Natural killer cell (primary cell): ENCODE measurements at places on chromosomes 13 and 19.

DNA sequence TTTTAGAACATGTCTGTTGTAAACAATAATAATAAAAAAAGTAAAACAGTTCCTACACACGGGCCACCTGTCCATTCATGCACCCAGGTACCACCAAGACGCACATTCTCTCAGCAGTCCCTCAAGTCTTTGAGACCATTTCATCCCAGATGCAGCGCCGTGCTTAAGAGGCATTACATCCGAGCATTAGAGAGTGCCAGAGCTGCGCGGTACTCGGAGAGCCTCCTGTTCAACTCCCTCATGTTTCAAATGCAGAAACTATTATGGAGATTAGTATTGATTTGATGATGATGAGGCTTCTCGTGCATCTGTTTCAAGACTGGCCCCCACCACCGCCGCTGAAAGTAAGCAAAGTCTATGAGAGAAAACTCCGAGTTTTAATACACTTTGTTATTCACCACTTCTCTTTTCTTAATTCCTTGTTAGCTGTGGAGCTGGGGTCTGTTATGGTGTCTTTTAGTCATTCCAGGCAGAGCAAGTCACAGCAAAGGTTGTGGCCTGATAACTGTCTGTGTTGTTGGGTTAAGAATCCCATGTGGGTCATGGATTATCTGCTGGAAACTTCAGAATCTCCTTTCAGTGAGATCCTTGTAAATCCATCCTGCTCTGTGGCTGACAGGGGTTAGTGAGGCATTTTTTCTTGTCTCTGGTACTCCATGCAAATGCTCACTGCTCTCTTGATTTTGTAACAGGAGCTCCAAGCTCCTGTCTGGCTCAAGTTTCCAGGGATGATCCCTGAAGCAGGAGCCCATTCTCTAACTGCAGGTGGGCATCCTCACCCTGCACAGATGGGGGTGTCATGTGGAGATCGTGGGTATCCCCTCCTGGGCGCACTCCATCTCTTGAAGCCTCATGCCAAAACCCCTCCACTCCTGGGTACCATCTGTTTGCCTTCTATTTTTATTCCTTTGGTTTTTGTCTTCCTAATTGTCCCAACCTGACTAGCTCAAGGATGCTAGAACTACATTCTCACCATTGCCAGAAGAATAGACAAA is 74.9 kb upstream of the MTIF3 start:
- no peaks in the 10 kb centered on the region for H3K36me3 ChIP-seq
- no peaks in the 10 kb centered on the region for H3K27me3 ChIP-seq
- H3K4me1 ChIP-seq = peaks cover 6% of the 10 kb centered on the region
- no peak for DNase-seq
- no peak overlapping the region for H3K4me3 ChIP-seq

DNA sequence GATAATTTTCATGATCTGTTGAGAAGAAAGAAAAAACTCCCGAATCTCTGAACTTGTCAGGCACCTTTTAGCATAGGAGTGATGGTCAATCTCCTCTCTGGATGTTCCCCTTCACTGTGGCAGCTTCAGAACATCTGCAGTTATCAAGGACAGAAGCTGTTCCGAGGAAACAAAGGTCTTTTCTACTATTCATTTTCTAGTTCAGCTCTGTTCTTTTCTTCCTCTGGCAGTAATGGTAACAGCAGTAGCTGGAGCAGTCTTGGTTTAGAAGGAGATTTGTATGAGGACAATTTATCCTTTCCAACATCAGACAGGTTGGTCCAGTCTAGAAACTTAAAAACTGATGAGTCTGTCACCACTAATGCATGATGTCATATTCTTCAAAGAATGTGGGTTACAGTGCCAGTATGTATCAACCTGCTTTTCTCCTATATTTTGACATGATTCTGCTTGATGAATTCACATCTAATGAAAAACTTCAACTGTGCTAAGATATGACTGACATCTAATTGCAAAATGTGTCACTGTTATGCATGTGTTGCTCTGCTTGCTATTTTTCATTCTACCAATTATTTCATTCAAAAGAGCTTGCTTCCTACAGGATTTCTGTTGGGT is 41.0 kb downstream of the AKAP11 start:
- H3K27ac ChIP-seq = no peak overlapping the region
- no peak for DNase-seq
- no peaks in the 10 kb centered on the region for H3K27me3 ChIP-seq
- no peaks in the 10 kb centered on the region for H3K4me1 ChIP-seq
- peaks cover 47% of the 10 kb centered on the region for H3K36me3 ChIP-seq
- no peak overlapping the region for H3K4me3 ChIP-seq

GRCh38 chr13:32453981-32454380 is 26.1 kb upstream of the N4BP2L1 start:
- H3K27me3 ChIP-seq = no peaks in the 10 kb centered on the region
- H3K27ac ChIP-seq = no peak overlapping the region
- H3K36me3 ChIP-seq = no peaks in the 10 kb centered on the region
- no peaks in the 10 kb centered on the region for H3K4me1 ChIP-seq

DNA sequence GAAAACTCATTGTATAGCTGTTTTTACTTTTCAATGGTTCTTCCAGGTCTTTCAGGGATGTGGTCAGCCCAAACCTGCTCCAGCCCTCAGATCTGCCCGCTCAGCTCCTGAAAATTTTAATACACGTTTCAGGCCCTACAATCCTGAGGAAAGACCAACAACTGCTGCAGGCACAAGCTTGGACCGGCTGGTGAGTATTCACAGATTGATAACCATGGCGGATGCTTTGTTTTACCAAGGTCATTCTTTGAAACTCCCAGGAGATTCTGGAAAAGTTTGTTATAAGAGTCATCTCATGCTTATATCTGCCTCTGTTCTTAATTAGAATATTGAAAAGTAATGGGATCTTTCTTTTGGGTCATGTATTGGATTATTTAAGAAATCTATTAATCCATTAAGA is 173.5 kb downstream of the DCT start:
- H3K27ac ChIP-seq = no peak overlapping the region
- H3K36me3 ChIP-seq = no peaks in the 10 kb centered on the region
- no peak overlapping the region for H3K4me3 ChIP-seq
- no peaks in the 10 kb centered on the region for H3K4me1 ChIP-seq

- H3K27ac ChIP-seq = no peak overlapping the region
- H3K4me3 ChIP-seq = no peak overlapping the region
- no peaks in the 10 kb centered on the region for H3K27me3 ChIP-seq
- H3K4me1 ChIP-seq = no peaks in the 10 kb centered on the region
- DNase-seq = no peak
These were observed 20.9 kb downstream of the CARM1 start for GRCh38 chr19:10892256-10892655.

GRCh38 chr13:33057019-33057780 is 41.0 kb downstream of the KL start:
- DNase-seq = peak; percentile 9
- H3K4me3 ChIP-seq = no peak overlapping the region
- H3K4me1 ChIP-seq = no peaks in the 10 kb centered on the region
- H3K36me3 ChIP-seq = no peaks in the 10 kb centered on the region

DNA sequence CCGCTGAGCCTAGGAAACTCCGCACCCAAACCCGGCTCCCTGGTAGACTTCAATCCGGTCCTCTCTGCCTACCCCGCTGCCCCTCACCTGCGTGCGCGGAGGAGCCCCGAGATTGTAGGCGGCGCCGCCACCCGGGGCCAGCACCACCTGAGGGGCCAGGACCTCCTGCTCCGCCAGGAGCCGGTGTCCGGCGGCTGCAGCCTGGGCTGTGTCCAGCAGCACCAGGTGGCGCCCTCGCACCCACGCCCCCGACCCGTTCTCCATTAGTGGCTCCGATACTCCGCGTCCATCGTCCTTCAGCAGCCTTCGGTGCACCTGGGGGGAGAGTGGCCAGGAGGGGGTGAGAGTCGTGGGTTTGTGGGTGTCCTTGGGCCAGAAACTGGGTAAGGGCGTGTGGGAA is 18.5 kb downstream of the MAN2B1 start:
- no peak overlapping the region for H3K4me3 ChIP-seq
- H3K36me3 ChIP-seq = peaks cover 6% of the 10 kb centered on the region
- no peak for DNase-seq
- H3K27ac ChIP-seq = no peak overlapping the region
- H3K4me1 ChIP-seq = peaks cover 11% of the 10 kb centered on the region

- no peaks in the 10 kb centered on the region for H3K27me3 ChIP-seq
- H3K27ac ChIP-seq = no peak overlapping the region
- H3K4me1 ChIP-seq = no peaks in the 10 kb centered on the region
- DNase-seq = peak; percentile 4
These were observed 184.9 kb downstream of the PTPRS start for GRCh38 chr19:5155586-5156210.

DNA sequence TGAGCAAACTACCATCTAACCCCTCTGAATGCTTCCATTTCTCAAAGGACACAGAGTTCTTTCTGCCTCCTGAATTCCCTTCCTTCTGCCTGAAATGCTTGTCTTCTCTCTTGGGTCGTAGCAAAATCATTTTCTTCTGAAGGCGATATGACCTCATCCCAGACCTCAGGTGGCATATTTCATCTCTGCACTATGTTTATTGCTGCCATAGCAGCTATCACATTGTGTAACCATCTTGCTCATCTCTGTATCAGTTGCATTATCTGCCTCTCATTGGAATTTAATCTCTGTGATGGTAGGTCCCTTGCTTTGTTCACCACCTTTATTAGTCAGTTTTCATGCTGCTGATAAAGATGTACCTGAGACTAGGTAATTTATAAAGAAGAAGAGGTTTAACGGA is 32.5 kb upstream of the RAP2A start:
- no peak overlapping the region for H3K27ac ChIP-seq
- no peak for DNase-seq
- H3K27me3 ChIP-seq = peaks cover 4% of the 10 kb centered on the region
- H3K4me1 ChIP-seq = no peaks in the 10 kb centered on the region

- H3K4me1 ChIP-seq = peaks cover 14% of the 10 kb centered on the region
- DNase-seq = no peak
- H3K27me3 ChIP-seq = no peaks in the 10 kb centered on the region
- H3K36me3 ChIP-seq = peaks cover 9% of the 10 kb centered on the region
- no peak overlapping the region for H3K27ac ChIP-seq
These were observed 33.1 kb downstream of the BICRA start for GRCh38 chr19:47641891-47642485.

GRCh38 chr19:49876422-49877019 is 634 bp downstream of the AKT1S1 start:
- peak; percentile 99 for DNase-seq
- H3K4me1 ChIP-seq = peaks cover 22% of the 10 kb centered on the region
- peak overlapping the region; percentile 99 for H3K27ac ChIP-seq

GRCh38 chr19:43872547-43873336 is 45.6 kb downstream of the ZNF283 start:
- H3K4me1 ChIP-seq = no peaks in the 10 kb centered on the region
- no peak overlapping the region for H3K27ac ChIP-seq
- H3K4me3 ChIP-seq = no peak overlapping the region
- H3K27me3 ChIP-seq = no peaks in the 10 kb centered on the region
- no peak for DNase-seq
- H3K36me3 ChIP-seq = no peaks in the 10 kb centered on the region

GRCh38 chr13:51534041-51534817 is 50.0 kb upstream of the WDFY2 start:
- no peaks in the 10 kb centered on the region for H3K36me3 ChIP-seq
- H3K27me3 ChIP-seq = no peaks in the 10 kb centered on the region
- peak overlapping the region; percentile 60 for H3K27ac ChIP-seq
- H3K4me3 ChIP-seq = no peak overlapping the region
- H3K4me1 ChIP-seq = peaks cover 24% of the 10 kb centered on the region
- DNase-seq = peak; percentile 50

GRCh38 chr13:72565893-72566292 is 161.5 kb downstream of the MZT1 start:
- H3K4me1 ChIP-seq = no peaks in the 10 kb centered on the region
- H3K36me3 ChIP-seq = no peaks in the 10 kb centered on the region
- H3K4me3 ChIP-seq = no peak overlapping the region
- H3K27me3 ChIP-seq = no peaks in the 10 kb centered on the region
- no peak for DNase-seq

GRCh38 chr13:43835701-43836100 is 43.8 kb downstream of the CCDC122 start:
- no peaks in the 10 kb centered on the region for H3K27me3 ChIP-seq
- no peaks in the 10 kb centered on the region for H3K4me1 ChIP-seq
- H3K36me3 ChIP-seq = no peaks in the 10 kb centered on the region
- H3K27ac ChIP-seq = no peak overlapping the region

- no peak overlapping the region for H3K4me3 ChIP-seq
These were observed 9.5 kb downstream of the NBEA start for GRCh38 chr13:34951528-34951927.

GRCh38 chr13:33876716-33877394 is 58.9 kb downstream of the RFC3 start:
- no peaks in the 10 kb centered on the region for H3K27me3 ChIP-seq
- H3K4me1 ChIP-seq = no peaks in the 10 kb centered on the region
- no peaks in the 10 kb centered on the region for H3K36me3 ChIP-seq
- no peak for DNase-seq
- H3K4me3 ChIP-seq = no peak overlapping the region

DNA sequence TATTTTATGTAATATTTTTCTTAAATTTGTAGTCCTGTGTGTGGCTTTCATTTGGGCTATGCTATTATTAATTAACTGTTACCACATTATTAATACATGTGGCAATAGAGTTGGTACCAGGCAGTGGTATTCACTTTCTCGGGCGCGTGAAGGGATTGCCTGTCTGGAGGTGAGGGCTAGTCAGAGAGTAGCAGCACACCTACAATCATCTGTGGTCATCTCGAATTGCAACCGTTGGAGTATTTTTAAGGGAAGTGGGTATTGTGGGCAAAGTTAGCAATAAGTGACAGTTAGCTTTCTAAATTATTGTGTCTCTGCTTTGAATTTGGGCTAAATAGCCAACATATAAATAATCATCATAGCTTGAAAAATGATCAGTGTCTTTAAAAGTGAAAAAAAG is 20.0 kb upstream of the GPR18 start:
- H3K27ac ChIP-seq = no peak overlapping the region
- H3K36me3 ChIP-seq = peaks cover 8% of the 10 kb centered on the region
- DNase-seq = no peak
- peaks cover 70% of the 10 kb centered on the region for H3K4me1 ChIP-seq
- no peaks in the 10 kb centered on the region for H3K27me3 ChIP-seq
- H3K4me3 ChIP-seq = no peak overlapping the region

- H3K36me3 ChIP-seq = no peaks in the 10 kb centered on the region
- no peaks in the 10 kb centered on the region for H3K4me1 ChIP-seq
- no peak for DNase-seq
- H3K27ac ChIP-seq = no peak overlapping the region
- H3K4me3 ChIP-seq = no peak overlapping the region
These were observed 299.7 kb downstream of the TEX29 start for GRCh38 chr13:111620166-111620565.

- no peak overlapping the region for H3K27ac ChIP-seq
- H3K4me3 ChIP-seq = no peak overlapping the region
- peaks cover 2% of the 10 kb centered on the region for H3K36me3 ChIP-seq
These were observed 217.9 kb downstream of the VWA8 start for GRCh38 chr13:41742917-41743552.

DNA sequence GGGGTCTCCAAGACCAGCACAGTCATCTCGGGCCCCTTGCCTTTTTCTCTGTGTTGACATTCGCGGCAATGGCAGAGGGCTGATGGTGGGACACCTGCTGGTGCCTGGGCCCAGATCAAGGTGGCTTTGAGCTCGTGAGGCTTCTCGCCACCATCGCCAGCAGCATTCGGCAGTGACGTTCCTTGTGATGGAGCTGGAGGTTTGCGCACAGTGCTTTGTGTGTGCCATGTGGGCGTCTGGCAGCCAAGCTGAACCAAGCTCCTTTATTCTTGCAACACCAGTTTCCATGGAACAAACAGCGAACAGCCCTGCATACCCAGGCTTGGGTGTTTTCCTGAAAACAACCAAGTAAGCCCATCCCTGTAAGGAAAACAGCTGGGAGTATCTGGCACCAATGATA is 9.1 kb upstream of the TMEM255B start:
- H3K27ac ChIP-seq = no peak overlapping the region
- H3K4me3 ChIP-seq = no peak overlapping the region
- H3K36me3 ChIP-seq = no peaks in the 10 kb centered on the region
- DNase-seq = no peak
